ENCODE measurements at places on chromosomes 2 and 18.

DNA sequence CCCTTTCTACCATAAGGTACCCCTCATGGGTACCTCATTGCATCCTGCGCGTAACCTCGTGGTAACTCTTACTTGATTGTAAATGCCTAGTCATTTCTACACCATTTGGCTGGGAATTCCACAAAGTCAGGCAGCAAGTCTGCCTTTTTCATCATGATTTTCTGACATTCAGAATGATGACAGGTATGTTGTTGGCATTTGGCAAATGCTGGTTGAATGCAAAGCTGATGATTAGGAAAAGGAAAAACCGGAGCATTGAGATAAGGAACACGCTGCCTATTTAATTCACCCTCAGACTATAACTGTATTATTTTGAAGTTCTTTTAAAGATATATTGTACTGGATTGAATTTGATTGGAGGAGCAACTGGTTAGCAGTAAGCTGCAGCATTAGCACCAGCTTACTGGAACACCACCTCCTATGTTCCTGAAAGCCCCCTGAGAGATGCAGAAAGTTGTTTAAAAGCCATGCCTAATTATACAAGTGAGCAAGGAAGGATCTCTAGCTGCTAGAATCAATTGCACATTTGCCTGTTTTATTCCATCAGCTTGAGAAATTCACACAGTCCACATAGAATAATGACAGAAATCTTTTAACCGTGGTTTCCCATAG lies 520.1 kb downstream of the LRP1B start:
- DNase-seq = no peak

DNA sequence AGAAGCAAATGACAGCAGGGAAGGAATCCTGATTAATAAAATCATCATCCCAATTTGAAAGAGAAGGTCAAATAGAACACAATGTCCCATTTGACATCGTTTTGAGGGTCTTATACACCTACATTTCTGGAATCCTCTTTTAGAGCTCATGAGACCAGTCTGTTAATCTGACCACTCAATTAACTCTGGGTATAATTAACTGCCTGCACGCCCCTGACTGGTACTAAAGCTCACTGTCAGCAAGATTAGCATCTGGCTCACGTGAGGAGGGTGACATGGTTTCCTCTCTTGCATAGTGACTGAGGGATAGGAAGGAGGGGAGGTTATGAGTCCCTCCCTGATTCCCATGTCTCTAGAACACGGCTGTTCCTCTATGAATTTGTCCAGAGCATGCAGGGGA lies 124.3 kb downstream of the ICOS start:
- no peak for DNase-seq

- no peak for DNase-seq
These were observed 146.4 kb downstream of the FTCDNL1 start for GRCh38 chr2:199704358-199705238.

DNA sequence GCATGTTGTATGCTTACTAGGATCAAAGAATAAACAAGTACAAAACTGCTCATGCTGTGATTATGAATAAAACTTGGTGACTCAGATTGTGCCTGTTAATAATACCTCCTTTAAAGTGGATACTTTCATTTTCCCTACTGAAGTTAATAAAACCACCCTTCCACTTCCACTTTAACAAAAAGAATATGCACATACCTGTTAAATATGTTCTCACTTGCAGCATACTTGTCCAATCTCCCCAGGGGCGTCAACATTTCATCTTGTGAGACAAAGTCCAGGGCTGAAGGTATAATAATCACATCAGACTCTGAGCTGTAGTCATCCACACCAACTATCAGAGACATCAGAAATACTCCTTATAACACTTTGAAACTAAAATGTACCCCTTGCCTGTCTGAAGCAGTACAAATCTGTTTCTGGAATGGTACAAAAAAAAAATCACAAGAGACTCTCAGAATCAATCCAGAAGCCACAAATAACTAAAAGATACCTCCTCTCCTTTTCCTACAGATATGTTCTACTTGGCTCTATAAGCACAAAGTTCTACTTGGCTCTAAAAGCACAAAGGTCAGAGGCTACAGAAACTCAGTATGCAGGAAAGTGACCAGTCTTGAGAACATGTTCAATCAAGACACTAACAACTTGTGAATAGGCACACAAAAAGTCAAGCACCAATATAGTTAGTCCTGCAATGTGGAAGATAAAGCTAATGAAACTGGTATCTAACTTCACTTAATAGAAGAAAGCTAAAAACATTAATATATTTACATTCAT lies 19.3 kb downstream of the PPP4R1 start:
- DNase-seq = no peak

DNA sequence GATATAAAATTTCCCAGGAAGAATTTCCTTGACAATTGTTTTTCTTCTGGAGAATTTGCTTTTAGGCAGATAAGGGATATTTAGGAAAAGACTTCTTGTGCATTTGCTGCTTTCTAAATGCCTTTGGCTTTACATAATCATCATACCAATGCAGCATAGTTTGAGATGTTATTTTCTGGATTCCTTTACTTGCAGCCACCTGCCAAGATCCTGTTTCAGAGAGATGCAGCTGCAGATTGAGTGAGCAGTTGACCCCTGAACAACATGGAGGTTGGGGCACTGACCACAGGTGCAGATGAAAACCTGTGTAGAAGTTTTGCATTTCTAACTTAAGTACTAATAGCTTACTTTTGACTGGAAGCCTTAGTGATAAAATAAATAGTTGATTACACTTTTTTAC lies 257.9 kb downstream of the RPIA start:
- no peak for DNase-seq

All from SIG-M5 (cell line).